CD8-positive, alpha-beta memory T cell (primary cell): ENCODE measurements at places on chromosomes 12 and 14. TPM values are rescaled to one million over a fixed set of nuclear protein-coding genes. Genes with fewer than 3 reads are reported as not detected.

The PAX9 gene
- total RNA-seq: not detected

The HELB gene
- total RNA-seq: 13.8 TPM

The PTPRO gene
- 0.48 TPM for total RNA-seq

The FAM222A gene
- 3.0 TPM for total RNA-seq

The TAS2R8 gene
- not detected for total RNA-seq

The ETNK1 gene
- 76.7 TPM for total RNA-seq

The PTHLH gene
- total RNA-seq: 0.44 TPM
